NCI-H2171 treated with DMSO at 0.1 percent for 48 hours (cell line): ENCODE measurements at places on chromosomes 16 and 17.

- peak; percentile 75 for DNase-seq
Observed at GRCh38 chr16:81623365-81624102, 155.6 kb upstream of the PLCG2 start.

- DNase-seq: no peak
Observed at GRCh38 chr17:16814439-16814838, 124.4 kb downstream of the CCDC144A start.

- no peak for DNase-seq
Observed at GRCh38 chr17:35342276-35342675, 31.1 kb downstream of the SLFN11 start.

DNA sequence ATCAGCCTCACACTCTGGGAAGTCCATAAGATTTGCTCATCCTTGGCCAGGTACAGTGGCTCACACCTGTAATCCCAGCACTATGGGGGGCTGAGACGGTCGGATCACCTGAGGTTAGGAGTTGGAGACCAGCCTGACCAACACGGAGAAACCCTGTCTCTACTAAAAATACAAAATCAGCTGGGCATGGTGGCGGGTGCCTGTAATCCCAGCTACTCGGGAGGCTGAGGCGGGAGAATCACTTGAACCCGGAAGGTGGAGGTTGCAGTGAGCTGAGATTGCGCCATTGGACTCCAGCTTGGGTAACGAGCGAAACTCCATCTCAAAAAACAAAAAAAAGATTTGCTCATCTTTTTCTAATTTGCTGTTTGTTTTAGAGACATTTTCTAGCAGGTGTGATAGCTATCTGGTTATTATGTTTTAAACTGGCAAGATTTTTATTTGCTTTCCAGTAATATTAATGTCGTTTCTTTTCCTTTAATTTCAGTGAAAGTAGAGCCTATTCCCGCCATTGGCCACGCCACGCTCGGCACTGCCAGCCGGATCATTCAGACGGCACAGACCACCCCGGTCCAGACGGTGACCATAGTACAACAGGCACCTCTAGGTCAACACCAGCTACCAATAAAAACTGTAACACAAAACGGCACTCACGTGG lies 61.5 kb downstream of the WDR45B start:
- no peak for DNase-seq

GRCh38 chr17:74330446-74330845 lies 4.4 kb downstream of the KIF19 start:
- DNase-seq: no peak

GRCh38 chr17:42116705-42117396 lies 4.3 kb downstream of the KAT2A start:
- DNase-seq: peak; percentile 78

GRCh38 chr16:54063279-54063773 lies 223.3 kb downstream of the IRX3 start:
- DNase-seq: no peak

- DNase-seq: no peak
Observed at GRCh38 chr17:2120586-2121335, 65.9 kb downstream of the HIC1 start.

DNA sequence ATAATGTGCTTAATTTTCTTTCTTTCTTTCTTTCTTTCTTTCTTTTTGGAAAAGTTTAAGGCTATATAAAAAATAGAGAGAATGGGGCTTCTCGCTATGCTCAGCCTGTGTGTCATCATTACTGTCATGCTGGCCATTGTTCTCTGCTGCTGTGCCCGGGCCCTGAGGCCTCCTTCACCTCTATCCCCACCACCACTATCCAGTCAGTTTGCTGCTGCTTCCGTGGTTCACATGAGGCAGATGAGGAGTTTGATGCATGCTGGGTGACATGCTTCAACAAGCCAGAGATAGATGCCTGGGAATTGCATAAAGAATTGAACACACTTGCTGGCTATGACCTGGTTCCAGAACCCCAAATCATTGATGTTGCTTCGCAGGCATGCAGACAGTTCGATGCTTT lies 36.3 kb downstream of the PITPNC1 start:
- DNase-seq: no peak

DNA sequence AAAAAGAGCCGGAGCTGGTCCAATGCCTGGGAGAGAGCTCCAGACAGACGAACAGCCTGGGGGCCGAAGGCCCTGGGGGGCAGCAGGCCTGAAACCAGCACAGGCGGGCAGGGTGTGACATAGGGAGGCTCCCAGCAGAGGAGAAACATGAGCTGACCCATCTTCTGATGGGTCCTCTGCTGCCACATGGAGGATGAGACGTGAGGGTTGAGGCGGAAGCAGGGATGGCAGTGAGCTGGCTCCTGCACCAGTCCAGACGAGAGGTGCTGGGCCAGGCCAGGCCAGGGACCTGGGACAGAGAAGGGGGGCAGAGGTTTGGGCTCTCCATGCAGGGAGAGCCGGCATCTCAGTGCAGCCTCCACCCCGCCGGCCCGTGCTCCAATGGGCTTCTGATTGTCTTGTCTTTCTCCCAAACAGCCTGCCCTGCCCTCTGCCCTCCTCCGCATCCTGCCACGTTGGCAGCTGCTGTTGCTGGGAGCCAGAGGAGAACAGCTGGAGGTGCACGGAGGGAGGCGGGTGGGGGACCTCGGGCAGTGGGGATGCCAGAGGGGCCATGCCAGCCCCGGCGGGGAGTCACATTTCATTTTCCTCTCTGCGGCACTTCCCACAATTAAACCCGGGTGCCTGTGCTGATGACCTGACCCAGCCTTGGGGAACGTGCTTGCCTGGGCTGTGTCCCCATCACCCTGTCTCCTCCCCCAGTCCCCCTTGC lies 139.1 kb upstream of the GSE1 start:
- DNase-seq: peak; percentile 96

DNA sequence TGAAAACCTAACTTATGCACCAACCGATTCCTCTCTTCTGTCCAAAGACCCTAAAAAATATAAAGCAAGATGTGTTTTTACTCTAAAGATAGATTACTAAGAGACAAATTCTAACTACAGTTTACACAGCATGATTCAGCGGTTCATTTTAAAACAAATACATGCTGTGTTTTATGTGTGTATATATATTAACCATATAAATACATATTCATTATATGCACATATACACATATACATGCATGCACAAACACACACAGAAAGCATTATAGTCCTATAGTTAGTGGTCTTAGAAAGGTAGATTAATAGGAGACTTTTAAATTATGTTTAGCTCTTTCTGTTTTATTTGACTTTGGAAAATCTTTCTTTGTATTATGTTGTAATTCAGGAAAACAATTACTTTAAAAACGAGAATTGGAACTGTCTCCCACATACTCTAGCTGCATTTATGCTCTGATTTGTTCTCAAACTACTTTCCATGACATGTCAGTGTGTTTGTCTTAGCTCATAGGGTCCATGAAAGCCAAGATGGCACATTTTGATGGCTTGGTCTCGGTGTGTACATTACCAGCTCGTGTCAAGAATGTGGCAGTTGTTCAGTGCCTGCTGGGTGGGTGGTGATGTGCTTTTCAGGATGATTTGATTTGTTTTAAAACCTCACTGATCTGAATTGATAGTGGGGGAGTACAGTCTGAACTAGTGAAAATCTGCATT lies 548.8 kb upstream of the SALL1 start:
- no peak for DNase-seq

DNA sequence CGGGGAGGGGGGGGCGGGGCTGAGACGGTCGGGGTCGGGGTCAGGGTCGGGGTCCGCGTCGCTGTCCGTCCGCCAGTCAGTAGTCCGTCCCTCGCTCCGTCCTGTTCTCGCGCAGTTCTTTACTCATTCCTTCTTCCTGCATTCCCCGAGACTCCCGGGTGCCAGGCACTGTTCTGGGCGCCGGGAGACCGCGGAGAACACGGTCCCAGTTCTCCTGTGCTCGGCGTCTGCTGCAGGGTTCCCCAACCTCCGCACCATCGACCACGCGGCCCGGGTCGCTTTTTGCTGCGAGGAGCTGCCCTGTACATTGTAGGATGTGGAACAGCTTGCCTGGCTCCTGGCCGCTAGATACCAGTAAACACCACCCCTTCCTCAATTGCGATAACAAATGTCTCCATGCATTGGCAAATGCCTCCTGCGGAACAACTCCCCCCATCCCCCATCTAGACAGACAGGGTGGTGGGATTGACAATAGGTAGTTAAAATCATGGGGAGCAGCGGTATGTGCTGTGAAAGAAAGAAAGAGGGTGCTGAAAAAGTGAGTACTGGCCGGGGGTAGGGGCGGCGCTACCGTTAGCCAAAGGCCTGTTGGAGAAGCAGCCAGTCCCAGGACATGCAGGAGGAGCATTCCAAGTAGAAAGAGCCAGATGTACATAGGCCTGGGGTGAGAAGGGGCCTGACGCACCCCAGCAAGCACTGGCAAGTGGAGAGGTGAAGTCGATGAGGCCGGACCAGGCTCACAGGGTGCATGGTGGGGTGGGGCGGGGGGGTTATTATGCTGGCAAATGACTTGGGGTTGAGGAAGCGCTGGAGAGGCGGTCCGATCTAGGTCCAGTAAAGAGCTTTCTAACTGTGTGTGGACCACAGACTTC lies 631 bp downstream of the TRAF7 start:
- DNase-seq: no peak

DNA sequence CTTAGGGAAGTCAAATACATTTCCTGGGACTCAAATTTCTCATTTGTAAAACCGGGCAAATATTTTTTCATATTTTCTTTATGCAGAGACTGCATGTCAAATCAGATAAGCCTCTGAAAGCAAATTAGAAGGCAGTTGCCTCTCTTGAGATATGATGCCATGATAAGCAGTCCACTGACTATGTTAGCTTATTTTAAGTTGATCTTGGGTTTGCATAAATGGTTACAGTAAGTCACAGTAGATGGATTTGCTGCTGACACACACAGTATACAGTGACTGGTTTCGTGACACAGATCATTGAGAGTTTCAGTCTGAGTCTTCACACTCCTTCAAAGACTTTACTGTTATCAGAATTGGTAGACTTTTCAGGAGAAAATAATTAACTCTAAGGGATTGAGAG lies 927.6 kb upstream of the CDH8 start:
- no peak for DNase-seq

DNA sequence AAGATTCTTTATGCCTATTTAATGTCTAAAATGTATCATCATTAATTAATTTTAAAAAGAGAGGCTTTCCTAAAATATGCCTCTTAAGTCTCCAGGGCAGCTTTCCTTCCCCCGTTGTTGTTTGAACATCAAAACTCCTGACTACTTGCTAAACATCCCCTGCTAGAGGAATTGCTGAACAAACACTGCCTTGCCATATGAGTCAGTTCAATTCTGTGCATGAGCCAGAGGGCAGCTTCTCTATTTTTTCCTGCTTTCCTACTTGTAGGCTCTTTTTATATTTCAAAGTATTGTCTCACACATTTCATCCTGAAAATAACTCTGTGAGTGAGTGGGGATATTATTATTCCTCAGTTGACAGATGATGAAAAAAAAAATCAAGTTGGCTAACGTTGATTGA lies 143.4 kb downstream of the HS3ST4 start:
- DNase-seq: no peak

GRCh38 chr16:3030222-3031212 lies 6.2 kb downstream of the BICDL2 start:
- no peak for DNase-seq

DNA sequence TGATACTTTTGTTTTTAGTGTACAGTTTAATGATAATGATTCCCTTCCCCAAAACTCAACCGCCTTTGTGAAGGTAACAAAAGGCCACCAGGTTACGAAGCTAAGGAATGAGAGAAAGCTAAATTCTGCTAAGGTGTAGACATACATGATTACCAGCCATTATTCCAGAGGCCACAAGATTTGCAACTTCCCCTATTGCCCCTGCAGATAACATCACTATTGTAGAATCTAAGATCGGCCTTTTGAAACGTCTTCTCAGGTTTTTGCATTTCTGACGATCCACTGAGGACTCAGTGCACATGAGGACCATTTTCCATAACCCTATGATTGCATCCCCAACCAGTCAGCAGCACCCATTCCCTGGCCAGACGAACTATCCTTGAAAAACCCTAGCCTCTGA lies 33.9 kb upstream of the SNN start:
- DNase-seq: no peak

- DNase-seq: no peak
Observed at GRCh38 chr17:27239046-27239445, 54.9 kb upstream of the WSB1 start.

GRCh38 chr16:29961127-29961478 lies 776 bp upstream of the TMEM219 start:
- peak; percentile 47 for DNase-seq

GRCh38 chr16:78490847-78491246 lies 391.4 kb downstream of the WWOX start:
- DNase-seq: no peak

DNA sequence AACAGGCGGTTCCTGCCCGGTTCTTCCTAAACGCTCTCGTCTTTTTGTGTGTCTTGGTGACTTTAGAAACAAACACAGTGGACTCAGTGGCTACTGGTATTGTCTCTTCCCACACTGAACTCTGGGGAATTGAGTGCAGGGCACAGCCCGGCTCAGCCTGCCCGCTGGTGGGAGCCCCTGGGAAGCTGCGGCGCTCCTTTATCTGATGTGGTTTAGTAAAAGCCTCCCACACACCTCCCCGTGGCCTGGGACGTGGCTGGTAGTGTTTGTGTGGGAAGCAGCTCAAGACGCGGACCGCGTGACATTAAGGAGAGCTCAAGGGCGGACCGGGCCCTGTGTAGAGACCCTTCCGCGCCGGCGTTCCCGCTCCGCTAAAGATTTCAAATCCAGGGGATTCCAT lies 55.4 kb upstream of the PVALEF start:
- DNase-seq: no peak

- DNase-seq: no peak
Observed at GRCh38 chr16:64109241-64109640, 1012.6 kb downstream of the CDH11 start.

- DNase-seq: no peak
Observed at GRCh38 chr17:75850928-75851692, 4.0 kb downstream of the WBP2 start.
